Heart left ventricle (tissue), 16 donors: ENCODE measurements at places on chromosomes 3 and 15. TPM values are rescaled to one million over a fixed set of nuclear protein-coding genes. Genes with fewer than 3 reads are reported as not detected.
A peak's percentile ranks its signal among the peaks of the same experiment; 100 is the strongest.

- no peaks in the 10 kb centered on the region for H3K36me3 ChIP-seq
- no peak overlapping the region for H3K4me3 ChIP-seq
- no peaks in the 10 kb centered on the region for H3K4me1 ChIP-seq
Observed at GRCh38 chr15:33810806-33811205, 157.5 kb upstream of the CHRM5 start.

Gene MCF2L2
- 0.17 TPM for total RNA-seq

DNA sequence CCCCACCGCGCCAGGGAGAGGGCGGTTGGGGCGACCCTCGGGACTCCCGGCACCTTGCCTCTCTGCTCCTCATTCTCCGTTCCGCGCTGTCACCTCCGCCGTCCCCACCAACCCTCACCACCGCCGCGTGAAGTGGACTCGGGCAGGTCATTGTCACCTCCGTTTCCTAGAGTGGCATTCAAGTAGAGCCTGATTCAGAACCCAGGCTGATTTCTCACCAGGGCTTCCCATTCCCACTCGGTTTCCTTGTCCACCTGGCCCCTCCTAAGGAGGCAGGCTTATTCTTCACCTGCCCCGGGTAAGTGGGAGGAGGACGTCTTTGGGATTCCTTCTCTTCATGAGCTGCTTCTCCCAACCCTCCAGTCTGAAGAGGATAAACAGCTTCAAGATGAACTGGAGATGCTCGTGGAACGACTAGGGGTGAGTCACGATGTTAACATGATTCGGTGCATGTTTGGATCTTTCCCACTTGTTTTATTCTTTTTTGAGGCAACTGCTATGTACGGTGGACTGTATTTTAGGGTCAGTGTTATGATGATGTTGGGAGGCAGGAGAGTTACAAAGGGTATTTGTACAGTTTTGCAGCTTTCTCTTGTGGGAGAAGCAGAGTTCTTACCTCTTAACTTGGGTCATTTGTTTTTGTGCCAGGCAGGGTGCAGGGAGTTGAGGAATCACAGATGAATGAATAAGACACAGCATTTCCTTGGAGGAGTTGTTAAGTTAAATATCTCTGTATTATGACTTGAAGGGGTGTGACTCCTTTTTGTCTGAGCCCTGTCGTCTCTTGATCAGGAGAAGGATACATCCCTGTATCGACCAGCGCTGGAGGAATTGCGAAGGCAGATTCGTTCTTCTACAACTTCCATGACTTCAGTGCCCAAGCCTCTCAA is 692 bp downstream of the PSMD2 start:
- peaks cover 42% of the 10 kb centered on the region for H3K36me3 ChIP-seq
- H3K4me3 ChIP-seq, result peak overlapping the region; percentile 98
- H3K4me1 ChIP-seq, result peaks cover 13% of the 10 kb centered on the region

Gene EXD1
- total RNA-seq, result not detected

Gene ROBO2
- 0.05 TPM for total RNA-seq

- no peak within 1 kb of the TSS for H3K27ac ChIP-seq
- H3K4me3 ChIP-seq, result no peak within 1 kb of the TSS
- DNase-seq, result no peak
- H3K4me1 ChIP-seq, result peaks cover 26% of the 10 kb centered on the region
Observed at GRCh38 chr3:37990527-37990926, at the start of gene VILL. Gene VILL, plus strand, starts transcription at chr3:37990786. Its CDS starts 2,887 bp downstream, at chr3:37993673.

Gene CLCN2
- 2.8 TPM for total RNA-seq

GRCh38 chr15:93895976-93896770 is 335.2 kb upstream of the MCTP2 start:
- no peak overlapping the region for H3K4me3 ChIP-seq
- DNase-seq, result no peak
- H3K27ac ChIP-seq, result no peak overlapping the region
- no peaks in the 10 kb centered on the region for H3K4me1 ChIP-seq

- H3K27me3 ChIP-seq, result no peaks in the 10 kb centered on the region
- H3K4me3 ChIP-seq, result no peak overlapping the region
- no peaks in the 10 kb centered on the region for H3K36me3 ChIP-seq
- no peaks in the 10 kb centered on the region for H3K4me1 ChIP-seq
Observed at GRCh38 chr3:115960799-115961198, 337.5 kb downstream of the GAP43 start.

- peaks cover 14% of the 10 kb centered on the region for H3K4me1 ChIP-seq
- peak overlapping the region; percentile 90 for H3K27ac ChIP-seq
- H3K4me3 ChIP-seq, result no peak overlapping the region
- H3K27me3 ChIP-seq, result no peaks in the 10 kb centered on the region
- H3K36me3 ChIP-seq, result no peaks in the 10 kb centered on the region
Observed at GRCh38 chr3:186406669-186407635, 44.9 kb upstream of the DGKG start.

- DNase-seq, result no peak
- no peaks in the 10 kb centered on the region for H3K4me1 ChIP-seq
- no peak overlapping the region for H3K4me3 ChIP-seq
- H3K27ac ChIP-seq, result no peak overlapping the region
- H3K27me3 ChIP-seq, result no peaks in the 10 kb centered on the region
- H3K36me3 ChIP-seq, result no peaks in the 10 kb centered on the region
Observed at GRCh38 chr3:95901948-95902347, 912.4 kb upstream of the EPHA6 start.

- peak; percentile 51 for DNase-seq
- H3K36me3 ChIP-seq, result peaks cover 51% of the 10 kb centered on the region
- peaks cover 63% of the 10 kb centered on the region for H3K4me1 ChIP-seq
- H3K27me3 ChIP-seq, result no peaks in the 10 kb centered on the region
Observed at GRCh38 chr15:85649372-85649771, 145.4 kb downstream of the KLHL25 start.

Gene CSTA
- 0.33 TPM for total RNA-seq

- peak overlapping the region; percentile 90 for H3K27ac ChIP-seq
- H3K27me3 ChIP-seq, result no peaks in the 10 kb centered on the region
- peak overlapping the region; percentile 83 for H3K4me3 ChIP-seq
- DNase-seq, result no peak
Observed at GRCh38 chr3:107523289-107523538, 452 bp downstream of the BBX start.

Gene ZBED2
- total RNA-seq, result not detected

Gene HES1
- total RNA-seq, result 22.8 TPM

GRCh38 chr15:36278219-36278618 is 301.2 kb upstream of the CDIN1 start:
- no peak for DNase-seq
- H3K4me1 ChIP-seq, result no peaks in the 10 kb centered on the region
- H3K4me3 ChIP-seq, result no peak overlapping the region
- H3K36me3 ChIP-seq, result no peaks in the 10 kb centered on the region

DNA sequence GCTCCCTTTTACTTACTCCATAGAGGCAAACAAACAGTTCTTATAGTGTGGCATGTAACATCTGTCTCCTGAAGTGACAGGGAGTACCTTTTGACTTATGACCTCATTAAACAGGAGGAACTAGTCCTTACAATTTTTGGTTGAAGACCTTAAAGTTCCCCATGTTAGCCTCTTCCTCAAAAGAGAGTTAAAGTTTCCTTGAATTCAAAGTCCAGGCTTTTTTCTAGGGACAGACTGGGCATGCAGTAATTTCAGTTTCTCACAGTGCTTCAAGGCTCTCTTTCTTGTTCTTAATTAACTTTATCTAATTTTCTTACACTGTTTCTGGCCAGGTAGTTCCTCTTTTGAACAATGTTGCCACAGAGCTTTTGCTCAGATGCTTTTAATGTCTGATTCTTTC is 12.1 kb downstream of the GOLM2 start:
- no peaks in the 10 kb centered on the region for H3K27me3 ChIP-seq
- no peak for DNase-seq
- peaks cover 8% of the 10 kb centered on the region for H3K4me1 ChIP-seq
- H3K27ac ChIP-seq, result no peak overlapping the region
- no peak overlapping the region for H3K4me3 ChIP-seq

DNA sequence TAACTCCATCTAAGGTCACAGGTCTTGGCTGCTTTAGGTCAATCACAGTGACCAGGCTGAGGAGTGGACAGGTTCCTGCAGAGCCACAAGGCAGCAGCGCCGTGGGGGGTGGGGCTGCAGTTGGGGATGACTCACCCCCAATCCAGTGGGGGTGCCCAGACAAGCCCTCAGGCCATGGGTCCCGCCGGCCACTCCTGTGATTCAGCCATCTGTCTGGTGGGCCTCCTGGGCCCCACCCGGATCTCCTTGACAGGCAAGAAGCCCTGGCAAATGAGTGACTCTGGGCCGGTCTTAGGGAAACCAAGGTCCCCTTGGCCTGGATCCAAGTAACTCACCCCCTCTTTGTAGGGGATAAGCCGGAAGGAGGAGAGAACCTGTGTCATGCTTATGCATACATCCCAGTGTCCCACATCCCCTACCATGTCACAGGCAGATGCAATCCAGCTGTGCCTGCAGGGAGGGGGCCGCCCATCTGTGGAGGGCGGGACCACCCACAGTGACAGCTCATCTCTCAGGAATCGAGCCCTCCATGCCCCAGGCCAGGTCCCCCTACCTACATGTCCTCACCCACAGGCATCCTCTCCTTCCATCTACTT is 495 bp upstream of the COL7A1 start:
- no peak overlapping the region for H3K4me3 ChIP-seq
- peaks cover 48% of the 10 kb centered on the region for H3K4me1 ChIP-seq
- no peak overlapping the region for H3K27ac ChIP-seq
- no peak for DNase-seq

DNA sequence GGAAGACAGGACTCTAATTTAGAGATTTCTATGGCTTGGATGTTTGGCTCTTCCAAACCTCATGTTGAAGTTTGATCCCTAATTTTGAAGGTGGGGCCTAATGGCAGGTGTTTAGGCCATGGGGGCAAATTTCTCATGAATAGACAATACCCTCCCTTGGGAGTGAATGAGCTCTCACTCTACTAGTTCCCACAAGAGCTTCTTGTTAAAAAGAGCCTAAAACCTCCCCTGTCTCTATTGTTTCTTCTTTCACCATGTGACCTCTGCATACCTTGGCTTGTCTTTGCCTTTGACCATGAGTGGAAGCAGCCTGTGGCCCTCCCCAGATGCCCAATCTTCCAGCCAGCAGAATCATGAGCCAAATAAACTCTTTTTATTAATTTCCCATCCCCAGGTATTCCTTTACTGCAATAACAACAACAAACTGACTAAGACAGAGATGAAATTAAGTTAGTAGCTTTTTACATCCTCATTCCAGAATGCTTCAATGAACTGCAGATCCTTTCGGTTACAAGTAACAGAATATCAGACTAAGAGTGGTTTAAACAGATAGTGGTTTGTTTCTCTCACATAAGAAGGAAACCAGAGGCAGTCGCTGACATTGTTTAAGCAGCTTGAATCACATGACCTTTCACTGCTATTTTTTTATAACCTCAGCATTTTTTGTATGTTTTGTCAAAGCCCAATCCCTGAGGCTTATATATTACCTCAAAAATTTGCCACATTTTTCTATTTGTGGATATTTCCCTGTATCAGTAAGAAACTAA is 1013.3 kb upstream of the SEMA6D start:
- no peaks in the 10 kb centered on the region for H3K36me3 ChIP-seq
- no peak for DNase-seq
- H3K4me1 ChIP-seq, result no peaks in the 10 kb centered on the region
- no peak overlapping the region for H3K27ac ChIP-seq
- no peaks in the 10 kb centered on the region for H3K27me3 ChIP-seq
- H3K4me3 ChIP-seq, result no peak overlapping the region

GRCh38 chr3:10262027-10262426 is 13.8 kb downstream of the TATDN2 start:
- DNase-seq, result no peak
- H3K4me3 ChIP-seq, result no peak overlapping the region
- H3K36me3 ChIP-seq, result peaks cover 68% of the 10 kb centered on the region
- no peak overlapping the region for H3K27ac ChIP-seq
- no peaks in the 10 kb centered on the region for H3K27me3 ChIP-seq

Gene RSRC1
- 23.2 TPM for total RNA-seq

GRCh38 chr3:69410301-69410700 is 24.4 kb upstream of the FRMD4B start:
- no peak overlapping the region for H3K4me3 ChIP-seq
- no peaks in the 10 kb centered on the region for H3K36me3 ChIP-seq
- peak overlapping the region; percentile 51 for H3K27ac ChIP-seq
- peaks cover 29% of the 10 kb centered on the region for H3K4me1 ChIP-seq
- DNase-seq, result peak; percentile 71

DNA sequence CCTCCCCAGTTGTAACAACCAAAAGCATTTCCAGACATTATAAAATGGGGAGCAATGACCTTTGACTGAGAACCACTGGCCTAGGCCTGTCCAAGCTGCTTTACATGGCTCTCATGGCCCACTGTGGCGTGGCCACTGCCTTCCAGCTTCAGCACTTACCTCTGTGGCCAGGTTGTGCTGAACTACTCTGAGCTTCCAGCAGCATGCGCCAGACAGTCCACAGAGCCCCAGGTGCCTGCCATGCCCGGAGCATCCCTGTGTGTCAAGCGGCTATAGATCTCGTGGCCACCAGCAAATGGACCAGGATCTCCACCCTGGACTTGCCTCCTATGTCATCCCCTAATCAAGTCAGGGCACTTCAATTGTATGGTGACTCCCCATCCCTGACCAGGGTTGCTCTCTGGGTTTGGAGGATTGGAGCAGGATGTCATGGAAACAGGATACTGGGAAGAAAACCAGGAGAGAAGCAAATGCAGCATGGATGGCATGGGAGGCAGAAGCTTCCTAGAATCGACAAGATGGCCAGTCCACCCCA is 199.7 kb downstream of the UACA start:
- no peaks in the 10 kb centered on the region for H3K36me3 ChIP-seq
- no peak for DNase-seq
- no peaks in the 10 kb centered on the region for H3K27me3 ChIP-seq
- H3K27ac ChIP-seq, result no peak overlapping the region
- no peaks in the 10 kb centered on the region for H3K4me1 ChIP-seq
- no peak overlapping the region for H3K4me3 ChIP-seq

DNA sequence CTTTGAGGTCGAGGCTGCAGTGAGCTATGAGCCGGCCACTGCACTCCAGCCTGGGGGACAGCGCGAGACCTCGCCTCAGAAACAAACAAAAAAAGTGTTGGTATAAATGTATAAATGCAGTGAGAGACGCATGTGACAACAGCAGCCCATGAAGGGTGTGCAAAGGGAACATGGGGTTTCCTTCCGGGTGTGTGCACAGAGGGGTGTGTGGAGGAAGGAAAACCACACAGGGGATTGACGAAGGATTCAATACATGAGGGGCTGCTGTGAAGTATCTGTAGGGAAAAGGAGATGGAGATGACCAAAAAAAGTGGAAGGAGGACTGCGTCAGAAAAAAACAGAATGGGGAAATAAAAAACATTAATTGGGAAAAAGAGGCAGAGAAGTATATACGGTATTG is 1.1 kb downstream of the MTFMT start:
- peaks cover 25% of the 10 kb centered on the region for H3K36me3 ChIP-seq
- H3K27me3 ChIP-seq, result no peaks in the 10 kb centered on the region
- H3K27ac ChIP-seq, result peak overlapping the region; percentile 73

GRCh38 chr3:18717598-18717997 is 292.5 kb upstream of the SATB1 start:
- H3K27me3 ChIP-seq, result no peaks in the 10 kb centered on the region
- no peak overlapping the region for H3K27ac ChIP-seq
- no peaks in the 10 kb centered on the region for H3K36me3 ChIP-seq
- no peak overlapping the region for H3K4me3 ChIP-seq

DNA sequence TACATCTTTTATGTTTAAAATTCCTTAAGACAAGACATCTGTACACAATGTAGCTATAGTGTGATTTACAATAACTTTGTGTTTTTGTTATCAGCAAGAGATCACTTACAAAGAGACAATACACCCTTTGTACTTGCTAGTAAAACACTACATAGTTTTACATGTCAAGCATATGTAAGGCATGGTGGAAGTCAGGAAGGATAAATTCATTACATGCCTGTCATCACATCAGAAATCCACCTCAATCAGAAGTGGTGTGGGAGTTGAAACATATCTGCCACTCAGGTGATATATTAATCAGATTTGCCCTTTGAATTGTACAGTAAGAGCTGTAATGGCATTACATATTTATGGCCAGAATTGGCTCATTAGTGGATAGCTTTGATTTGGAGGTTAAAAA is 95.5 kb downstream of the MBNL1 start:
- peaks cover 3% of the 10 kb centered on the region for H3K36me3 ChIP-seq
- no peaks in the 10 kb centered on the region for H3K27me3 ChIP-seq
- no peak for DNase-seq
